ENCODE measurements at places on chromosomes 2 and 18.

- no peak for DNase-seq
Observed at GRCh38 chr18:9495465-9495864, 20.2 kb downstream of the RALBP1 start.

DNA sequence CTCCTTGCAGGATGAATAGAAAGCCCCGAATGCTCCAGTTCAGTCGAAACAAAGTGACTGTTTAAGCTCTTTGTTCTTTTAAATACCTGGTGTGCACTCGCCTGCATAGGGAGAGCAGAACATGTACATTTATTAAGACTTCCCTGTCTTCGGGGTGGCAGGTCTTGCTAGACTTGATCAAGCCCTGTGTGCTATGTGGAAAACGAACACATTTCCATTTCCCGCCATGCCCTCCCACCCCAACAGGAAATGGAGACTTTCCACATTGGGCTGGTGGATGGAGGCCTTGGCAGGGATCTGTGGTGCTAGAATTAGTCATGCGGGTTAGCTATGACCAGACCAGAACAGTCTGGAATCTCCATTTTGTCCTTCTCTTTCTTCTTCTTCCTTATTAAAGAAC, 321.0 kb upstream of the THSD7B start:
- DNase-seq = no peak

GRCh38 chr2:35741556-35741955, 614.0 kb upstream of the CRIM1 start:
- no peak for DNase-seq

- DNase-seq = no peak
Observed at GRCh38 chr2:150625303-150625702, 137.8 kb upstream of the RND3 start.

DNA sequence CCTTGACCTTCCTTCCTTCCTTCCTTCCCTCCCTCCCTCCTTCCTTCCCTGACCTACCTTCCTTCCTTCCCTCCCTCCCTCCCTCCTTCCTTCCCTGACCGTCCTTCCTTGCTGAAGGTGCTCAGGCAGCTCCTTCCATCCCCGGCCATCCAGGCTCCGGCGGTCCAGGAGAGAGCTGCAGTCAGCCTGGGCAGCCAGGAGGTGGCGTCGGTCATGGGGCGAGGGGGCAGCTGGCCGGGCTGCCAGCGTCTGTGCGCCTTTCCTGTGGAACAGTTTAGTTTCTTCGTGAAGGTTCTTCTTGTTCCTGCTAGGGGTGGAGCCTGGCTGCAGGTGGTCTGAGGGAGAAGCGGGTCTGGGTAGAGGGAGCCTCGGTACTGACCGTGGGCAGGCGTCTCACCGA, 15.7 kb downstream of the GPR35 start:
- no peak for DNase-seq
